Stimulated activated CD4-positive, alpha-beta T cell treated with anti-CD3 and anti-CD28 coated beads, Interleukin-4, amount 100 ng/mL, for 4 hours (primary cell): ENCODE measurements at places on chromosomes 4 and X.

DNA sequence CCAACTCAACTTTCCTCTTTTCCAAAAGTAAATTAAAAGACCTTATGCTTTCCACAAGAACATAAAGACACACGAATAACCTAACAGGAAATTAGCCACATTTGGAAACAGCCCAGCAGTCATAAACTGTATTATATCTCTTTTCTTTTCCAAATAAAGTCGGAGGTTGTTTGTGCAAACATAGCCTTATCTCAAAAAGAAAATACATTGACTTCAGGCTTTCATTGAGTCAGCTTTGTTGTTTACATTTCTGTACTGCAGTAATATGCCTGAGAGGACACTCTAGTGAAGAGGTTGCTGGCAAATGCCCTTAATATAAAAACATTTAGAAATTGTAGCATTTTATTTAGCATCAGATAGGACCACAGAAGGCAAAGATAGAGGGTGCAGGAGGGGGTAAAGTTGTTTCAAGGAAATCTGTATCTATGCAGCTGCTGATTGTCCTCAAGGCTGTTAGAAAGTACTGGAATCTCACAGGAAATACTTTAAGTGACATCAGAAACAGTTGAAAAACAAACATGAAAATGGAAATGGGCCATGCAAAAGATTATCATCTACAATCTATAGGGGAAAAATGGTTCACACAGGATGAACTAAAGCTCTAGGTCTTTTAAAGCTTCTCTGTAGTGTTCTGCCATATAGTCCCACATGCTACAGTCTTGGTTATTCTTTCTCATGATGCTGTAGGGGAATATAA, 14.5 kb downstream of the LNX1 start:
- DNase-seq, result no peak

GRCh38 chr4:140344621-140345020, 28.8 kb upstream of the SCOC start:
- no peak for DNase-seq

GRCh38 chr4:185958094-185958747, 110.7 kb upstream of the TLR3 start:
- no peak for DNase-seq

DNA sequence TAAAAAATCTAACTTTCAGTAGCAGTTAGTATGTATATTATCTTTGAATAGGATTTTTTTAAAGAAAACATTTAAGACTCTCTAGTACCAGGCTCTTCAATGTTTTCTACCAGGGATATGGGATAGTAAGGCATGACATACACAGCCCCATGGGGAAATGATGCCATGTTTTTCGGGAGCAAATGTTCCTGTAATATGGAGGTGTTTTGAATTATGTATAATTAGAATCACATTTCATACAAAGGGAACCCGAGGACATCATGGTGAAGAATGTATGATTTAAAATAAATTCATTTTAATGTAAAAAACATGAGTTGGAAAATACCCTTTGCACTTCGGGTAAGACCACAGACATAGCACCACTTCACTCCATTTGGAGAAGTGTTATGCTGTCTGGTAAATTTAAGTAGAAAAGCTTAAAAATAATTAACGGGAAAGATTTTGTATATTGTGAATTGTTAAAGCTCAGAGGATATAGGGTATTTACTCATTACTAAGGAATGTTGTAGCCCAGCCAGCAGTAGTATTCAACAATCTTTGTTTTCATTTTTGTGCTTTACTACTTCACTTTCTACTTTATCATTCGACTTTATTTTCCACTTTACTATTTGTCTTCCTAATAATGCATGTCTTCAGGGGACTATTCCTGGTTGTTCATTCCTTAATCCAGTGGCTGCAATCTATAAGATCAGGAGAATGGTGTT, 2050.7 kb downstream of the ARAP2 start:
- DNase-seq, result no peak

DNA sequence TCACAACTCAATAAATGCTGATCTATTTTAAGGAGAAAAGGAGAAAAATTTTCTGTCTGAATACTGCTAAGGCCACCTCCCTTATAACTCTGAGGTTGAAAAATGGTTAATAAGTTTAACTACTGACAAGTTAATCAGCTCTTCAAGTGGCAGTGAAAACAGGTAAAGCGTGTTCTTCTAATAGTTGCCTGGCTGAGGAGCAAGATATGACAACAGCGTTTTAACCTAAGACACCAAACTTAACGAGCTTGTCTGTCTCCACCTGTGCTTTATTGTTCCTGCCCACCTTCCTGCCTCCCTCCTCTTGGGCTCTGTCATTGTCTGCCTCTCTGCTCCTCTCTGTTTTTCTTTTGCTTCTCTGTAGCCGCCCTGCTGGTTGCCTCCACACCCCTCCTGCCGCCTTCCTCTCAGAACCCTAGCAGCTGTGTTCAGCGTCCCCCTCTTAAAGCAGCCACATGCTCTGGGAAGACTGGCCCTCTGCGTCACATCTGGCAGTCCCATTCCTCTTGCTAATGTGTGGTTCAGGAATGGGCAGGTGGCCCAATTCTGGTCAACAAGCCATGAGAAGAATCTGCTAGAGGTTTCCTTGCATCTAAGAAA, 4.3 kb upstream of the TSPAN5 start:
- DNase-seq, result peak; percentile 36

DNA sequence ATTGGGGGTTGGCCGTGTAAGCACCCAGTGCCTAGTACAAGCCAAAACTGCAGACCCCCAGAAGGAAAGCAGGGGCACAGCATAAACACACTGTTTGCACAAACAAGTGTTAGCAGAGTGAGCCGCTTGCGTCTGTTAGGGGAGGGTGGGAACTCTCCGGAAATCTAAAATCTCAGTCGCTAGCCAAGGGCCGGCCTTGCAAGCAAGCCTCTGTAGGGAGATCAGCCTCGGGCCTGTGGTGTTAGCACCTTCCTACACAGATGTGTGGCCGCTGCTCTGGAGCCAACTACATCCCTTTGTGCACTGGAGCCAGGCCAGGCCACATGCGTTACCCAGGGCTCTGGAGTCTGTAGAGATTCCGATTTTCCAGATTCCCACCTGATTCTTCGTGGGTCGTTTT, 67.1 kb downstream of the GPR143 start:
- no peak for DNase-seq

- DNase-seq, result no peak
These were observed 4.1 kb downstream of the PRIMPOL start for GRCh38 chr4:184653650-184654049.

GRCh38 chr4:138736362-138736761, 279.2 kb upstream of the NOCT start:
- DNase-seq, result no peak

GRCh38 chr4:10056334-10057022, 35.2 kb upstream of the SLC2A9 start:
- DNase-seq, result no peak

DNA sequence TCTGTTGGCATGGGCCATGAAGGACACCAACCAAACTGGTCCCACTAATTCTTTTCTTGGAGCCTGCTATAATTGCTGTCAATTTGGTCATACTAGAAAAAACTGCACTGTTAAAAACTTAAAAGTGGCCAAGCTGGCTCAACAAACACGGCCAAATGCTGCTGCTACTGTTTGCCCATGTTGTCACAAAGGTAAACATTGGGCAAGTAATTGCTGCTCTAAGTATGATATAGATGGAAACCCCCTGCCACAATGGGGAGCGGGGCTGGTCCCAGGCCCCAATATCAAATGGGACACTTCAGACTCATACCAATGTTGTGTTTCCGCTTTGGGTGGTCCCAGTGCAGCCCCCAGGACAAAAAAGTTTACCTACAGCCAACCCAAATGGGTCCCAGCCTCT, 52.1 kb downstream of the SPIN3 start:
- DNase-seq, result no peak

- DNase-seq, result no peak
These were observed 309.8 kb downstream of the BCOR start for GRCh38 chrX:39787999-39788398.

GRCh38 chr4:183546376-183546775, 41.5 kb downstream of the ING2 start:
- no peak for DNase-seq

DNA sequence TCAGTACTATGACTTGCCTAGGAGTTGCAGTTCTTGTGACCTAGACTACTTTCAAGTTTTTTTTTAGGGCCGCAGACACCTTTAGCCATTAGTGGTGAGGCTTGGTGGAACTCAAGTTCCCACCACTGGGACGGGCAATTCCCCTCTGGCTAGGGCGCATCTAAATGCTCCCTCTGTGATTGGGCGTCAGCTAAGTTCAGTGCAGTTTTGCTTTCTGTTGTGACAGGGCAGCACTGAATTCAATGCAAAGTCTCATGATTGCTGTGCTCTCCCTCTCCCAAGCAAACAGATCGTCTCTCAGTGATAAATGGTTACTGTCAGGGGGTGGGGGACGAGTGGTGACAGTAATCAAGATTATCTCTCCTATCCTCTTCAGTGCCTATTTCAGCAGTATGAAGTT, 52.7 kb upstream of the FRMPD3 start:
- DNase-seq, result no peak

DNA sequence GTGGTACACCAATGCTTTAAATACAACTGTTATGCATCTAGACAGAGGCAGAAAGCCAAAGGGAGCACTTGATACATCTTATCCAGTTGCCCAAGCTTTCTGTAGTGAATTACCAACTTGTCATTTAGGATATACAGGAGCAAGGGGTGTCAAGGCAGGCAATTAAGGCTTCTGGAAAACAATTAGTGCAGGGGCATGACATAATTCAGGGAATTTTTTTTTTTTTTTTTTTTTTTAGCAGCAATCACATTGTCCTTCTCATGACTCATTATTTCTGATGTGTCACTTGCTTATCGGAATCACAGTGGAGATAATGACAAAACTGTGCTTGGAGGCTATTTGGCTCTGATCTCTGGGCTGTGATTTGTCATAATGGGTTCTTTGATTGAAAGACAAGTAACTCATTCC, 259.5 kb downstream of the ARHGAP24 start:
- DNase-seq, result no peak

- DNase-seq, result no peak
These were observed 669 bp upstream of the PPARGC1A start for GRCh38 chr4:23890369-23891063.

GRCh38 chr4:39232100-39232499, 49.8 kb downstream of the WDR19 start:
- DNase-seq, result no peak

- no peak for DNase-seq
These were observed 57.3 kb downstream of the SH3BGRL start for GRCh38 chrX:81259020-81259713.

GRCh38 chr4:42344309-42344708, 53.0 kb upstream of the SHISA3 start:
- DNase-seq, result no peak

- DNase-seq, result no peak
These were observed at the start of gene STARD8 for GRCh38 chrX:68647156-68647957. Gene STARD8, plus strand, starts transcription at chrX:68647666. Its CDS starts 217 bp downstream, at chrX:68647883.

DNA sequence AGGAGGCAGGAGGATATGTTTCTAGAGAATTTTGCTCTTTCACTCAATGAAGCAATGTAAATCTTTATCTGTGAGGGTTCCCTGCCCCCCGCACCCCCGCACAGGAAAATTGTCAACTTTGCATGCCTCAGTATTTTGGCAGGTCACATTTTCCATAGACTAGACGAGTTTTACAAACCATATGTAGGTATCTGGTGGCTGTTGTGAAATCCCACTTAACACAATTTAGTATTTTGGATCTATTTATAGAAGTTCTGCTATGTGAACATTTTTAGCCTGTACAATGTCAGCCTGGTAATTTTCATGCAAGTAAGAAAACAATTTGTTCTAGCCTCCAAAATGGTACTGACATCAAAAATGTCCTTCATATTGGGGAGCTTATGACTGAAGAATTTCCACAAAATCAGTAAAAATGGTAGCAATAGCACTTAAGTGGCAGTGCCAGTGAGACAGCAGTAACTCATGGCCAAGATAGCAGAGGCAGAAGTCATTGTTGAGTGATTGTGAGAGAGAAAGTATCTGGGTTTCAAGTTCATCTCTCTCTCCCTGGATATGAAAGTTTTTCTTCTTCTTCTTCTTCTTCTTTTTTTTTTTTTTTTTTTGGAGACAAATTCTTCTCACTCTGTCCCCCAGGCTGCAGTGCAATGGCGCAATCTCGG, 12.4 kb upstream of the FRYL start:
- peak; percentile 25 for DNase-seq

DNA sequence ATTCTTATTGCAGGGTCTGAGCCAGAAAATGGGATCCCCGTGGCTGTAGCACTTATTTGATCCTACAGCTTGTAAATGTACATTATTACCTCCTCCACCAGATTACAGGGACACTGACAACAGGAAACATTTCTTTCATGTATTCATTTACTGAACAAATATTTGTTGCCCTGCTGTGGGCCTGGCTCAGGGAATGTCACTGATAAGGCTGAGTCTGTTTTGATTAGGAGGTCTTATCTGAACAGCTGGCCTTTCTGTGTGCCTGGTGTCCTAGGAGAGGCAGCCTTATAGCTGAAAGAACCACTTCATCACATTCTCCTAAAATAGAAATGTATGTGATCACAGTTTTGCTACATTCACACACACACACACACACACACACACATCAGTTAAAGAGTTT, 45.5 kb upstream of the PROM1 start:
- DNase-seq, result no peak

DNA sequence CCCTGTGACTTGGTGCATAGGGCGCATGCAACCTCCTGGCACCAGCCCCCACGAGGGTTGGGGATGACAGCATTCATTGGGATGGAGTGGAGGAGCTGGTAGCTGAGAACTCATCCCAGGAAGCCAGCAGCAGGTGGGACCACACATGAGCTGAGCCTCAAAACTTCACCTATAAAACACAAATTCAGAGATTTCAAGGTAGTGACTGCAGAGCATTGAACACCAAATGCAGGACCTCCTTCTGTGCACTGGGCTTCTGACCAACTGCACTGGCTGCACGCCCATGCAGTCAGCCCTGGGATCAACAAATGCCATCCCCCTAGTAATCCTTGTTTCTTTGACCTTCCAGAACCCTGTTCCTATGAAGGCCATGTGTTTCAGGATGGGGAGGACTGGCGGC, 197.8 kb downstream of the FRAS1 start:
- DNase-seq, result no peak

DNA sequence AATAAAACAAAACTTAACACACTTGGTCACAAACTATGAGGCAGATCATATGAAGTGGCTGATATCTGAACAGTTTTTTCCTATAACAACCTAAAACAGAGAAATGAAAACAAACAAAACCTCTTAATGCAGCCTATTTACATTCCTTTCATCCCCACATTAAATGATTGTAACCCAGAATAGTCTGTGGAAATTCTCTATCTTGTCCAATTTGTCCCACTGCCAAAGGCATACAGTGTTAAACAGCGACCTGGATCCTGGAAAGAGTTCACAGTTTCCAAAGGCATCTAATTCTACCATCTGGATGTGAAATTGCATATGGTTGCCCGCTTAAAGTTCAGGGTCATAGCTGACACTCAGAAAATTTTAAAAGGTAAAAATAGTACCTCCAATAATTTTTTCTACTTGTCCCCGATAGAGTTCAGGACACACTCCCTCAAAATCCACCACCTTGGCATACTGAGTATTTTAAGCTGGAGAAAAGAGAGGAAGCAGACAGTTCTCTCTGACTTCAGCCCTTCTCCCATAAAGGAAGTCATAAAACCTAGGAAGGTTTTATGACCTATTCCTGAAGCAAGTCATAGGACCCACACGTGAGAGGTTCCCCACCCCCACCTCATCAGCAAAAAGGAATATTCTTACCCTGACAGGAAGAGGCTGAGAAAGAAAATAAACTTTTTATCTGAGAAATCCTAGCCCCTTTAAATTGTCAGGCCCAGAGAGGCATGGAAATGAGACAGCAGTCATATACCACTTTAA, 270.2 kb downstream of the PAPSS1 start:
- no peak for DNase-seq

- no peak for DNase-seq
These were observed 52.8 kb downstream of the SPRY1 start for GRCh38 chr4:123449362-123449761.
